ENCODE measurements at places on chromosomes 16 and 17.

GRCh38 chr16:65312795-65313194 is 190.9 kb upstream of the CDH11 start:
- DNase-seq, result no peak

GRCh38 chr17:44137891-44138709 is 3.6 kb upstream of the HROB start:
- DNase-seq, result peak; percentile 99

- no peak for DNase-seq
Measured at GRCh38 chr16:17509194-17509593, 38.4 kb upstream of the XYLT1 start.

GRCh38 chr17:68296217-68297191 is 5.2 kb downstream of the ARSG start:
- no peak for DNase-seq

GRCh38 chr16:30808146-30808545 is 21.1 kb upstream of the ZNF629 start:
- DNase-seq, result no peak

DNA sequence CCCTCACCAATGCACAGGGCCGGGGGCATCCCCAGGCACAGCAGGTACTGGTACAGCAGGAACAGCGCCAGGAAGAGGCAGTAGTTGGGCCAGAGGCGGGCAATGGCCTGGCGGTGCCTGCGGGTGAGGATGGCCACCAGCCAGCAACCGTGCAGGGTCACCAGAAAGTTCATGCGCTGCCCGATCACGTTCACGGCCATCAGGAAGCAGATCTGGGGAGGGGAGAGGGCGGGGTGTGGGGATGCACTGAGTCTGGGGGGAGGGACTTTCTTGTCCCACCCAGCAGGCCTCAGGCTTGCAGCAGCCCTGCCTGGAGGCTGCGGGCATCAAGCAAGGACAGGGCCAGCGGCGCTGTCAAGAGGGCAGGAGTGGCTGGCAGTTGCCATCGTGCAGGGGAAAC is 25.4 kb downstream of the CTU2 start:
- DNase-seq, result no peak

DNA sequence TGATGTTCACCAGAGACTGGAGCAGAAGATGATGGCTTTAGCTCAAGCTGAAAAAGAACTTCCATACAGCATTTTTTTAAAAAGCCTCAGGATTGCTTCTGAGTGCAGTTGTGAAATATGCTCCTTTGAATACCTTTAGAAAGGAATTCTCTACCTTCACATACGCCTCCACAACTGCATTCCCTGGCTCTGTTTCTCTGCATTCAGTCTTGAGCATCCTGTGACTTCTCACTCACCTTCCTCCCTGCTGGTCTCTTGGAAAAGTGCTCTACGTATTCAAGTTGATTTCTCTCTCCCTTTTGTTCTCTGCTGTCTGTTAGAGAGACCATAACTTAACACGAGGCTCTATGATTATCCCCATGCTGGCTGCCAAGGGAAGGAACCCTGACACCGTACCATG is 34.5 kb downstream of the HS3ST2 start:
- no peak for DNase-seq
